ENCODE measurements at places on chromosomes 2 and 18.

DNA sequence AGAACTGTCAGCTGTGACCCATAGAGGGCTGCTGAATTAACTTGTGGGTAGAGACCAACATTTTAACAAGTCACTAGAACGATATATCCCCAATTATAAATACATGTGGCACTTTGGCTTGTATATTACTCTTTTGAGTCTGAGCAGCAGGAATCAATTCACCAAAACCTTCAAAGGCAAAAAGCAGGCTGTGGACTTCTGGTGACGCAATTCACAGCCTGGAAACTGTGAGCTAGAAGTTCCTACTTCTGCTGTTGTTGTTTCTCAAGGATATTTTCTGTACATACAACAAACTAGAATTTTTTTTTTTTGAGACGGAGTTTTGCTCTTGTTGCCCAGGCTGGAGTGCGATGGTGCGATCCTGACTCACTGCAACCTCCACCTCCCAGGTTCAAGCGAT is 37.3 kb downstream of the PTCD3 start:
- DNase-seq, result no peak

GRCh38 chr2:217010173-217010572 is 150.3 kb upstream of the TNP1 start:
- no peak for DNase-seq

DNA sequence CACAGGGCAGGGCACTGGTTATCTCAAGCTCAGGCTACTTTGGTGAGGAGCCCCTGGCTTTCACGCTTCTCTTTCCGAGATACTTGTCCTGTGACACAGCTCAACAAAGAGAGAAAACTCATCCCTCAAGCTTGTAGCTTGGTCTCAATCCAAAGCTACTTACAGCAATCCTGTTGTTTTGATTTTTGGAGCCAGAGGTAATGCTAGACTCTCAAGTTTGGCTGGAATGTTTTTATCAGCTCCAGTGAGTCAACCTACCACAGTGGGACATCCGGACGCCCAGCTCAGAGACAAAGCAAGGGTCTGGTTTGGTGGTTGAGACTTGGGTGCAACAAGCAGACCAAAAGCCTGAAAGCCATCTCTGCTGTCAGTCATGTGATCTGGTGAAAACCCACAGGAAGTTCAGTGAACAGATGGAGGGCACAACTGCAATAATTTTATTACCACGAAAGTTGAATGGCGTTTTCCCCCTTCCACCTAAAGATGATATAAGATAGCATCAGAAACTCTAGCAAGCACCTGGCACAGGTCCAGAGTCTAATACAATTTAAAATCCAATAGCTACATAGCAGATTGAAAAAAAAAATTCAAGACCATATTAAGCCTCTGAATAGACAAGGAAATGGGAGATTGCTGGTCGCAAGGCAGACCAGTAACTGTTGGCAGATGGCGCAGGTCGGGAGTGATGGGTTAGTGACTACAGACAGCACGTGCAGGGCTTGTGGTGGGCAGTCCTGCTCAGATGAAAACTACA is 102.3 kb upstream of the SMAD7 start:
- no peak for DNase-seq

GRCh38 chr2:147231607-147232006 is 613.2 kb upstream of the ACVR2A start:
- DNase-seq, result no peak

DNA sequence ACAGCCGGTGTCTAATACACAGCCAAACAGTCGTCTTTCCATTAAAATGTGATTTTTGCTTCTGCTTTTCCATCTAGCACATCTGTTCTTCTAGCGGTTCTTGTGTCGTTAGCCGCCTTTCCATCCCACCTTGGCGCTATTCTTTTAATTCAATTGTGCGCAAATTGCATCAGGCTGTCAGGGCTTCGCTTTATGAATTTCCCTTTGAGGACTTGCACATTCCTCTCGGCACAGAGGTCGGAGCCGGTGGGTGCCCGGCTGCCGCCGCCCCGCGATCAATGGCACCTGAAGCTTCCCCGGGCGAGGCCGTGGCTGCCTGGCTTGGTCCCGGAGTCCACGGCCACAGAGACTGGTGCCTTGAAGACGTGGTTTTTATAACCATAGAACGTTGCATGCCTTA is 33.9 kb upstream of the TSPYL6 start:
- no peak for DNase-seq

DNA sequence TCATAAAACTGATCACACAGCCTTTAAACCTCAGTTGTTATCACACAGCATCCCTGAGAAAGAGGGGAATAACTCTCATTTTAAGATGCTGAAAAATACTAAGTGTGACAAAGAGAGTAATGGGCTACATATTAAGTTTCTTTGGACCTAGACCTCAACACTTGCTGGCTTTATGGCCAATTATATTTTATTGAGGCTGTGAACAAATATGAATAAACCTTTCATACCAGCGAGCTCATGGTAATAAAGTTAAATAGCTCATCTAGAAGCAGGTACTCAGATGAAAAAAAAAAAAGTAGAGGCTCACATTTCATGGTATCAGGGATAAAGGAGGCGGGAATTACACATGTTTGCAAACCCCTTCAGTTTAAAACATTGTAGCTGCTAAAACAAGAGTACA is 75.7 kb downstream of the DOCK10 start:
- DNase-seq, result no peak
